NCI-H1694 (cell line): ENCODE measurements at places on chromosomes 11 and 22.

DNA sequence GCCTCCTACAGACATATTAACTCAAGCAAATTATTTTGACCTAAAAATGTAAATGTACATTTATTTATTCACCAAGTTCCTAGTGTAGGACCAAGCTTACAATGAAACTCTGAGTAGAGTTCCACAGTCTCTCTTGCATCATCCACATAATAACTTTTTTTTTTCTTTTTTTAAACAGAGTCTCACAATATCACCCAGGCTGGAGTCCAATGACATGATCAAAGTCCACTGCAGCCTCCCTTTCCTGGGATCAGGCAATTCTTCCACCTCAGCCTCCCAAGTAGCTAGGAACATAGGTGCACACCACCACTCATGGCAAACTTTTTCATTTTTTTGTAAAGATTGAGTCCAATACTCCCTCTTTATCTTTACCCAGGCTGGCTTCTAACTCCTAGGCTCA lies 28.0 kb downstream of the FEZ1 start:
- no peak for DNase-seq

- no peak for DNase-seq
Measured at GRCh38 chr11:28834877-28835276, 726.7 kb downstream of the METTL15 start.

- no peak for DNase-seq
Measured at GRCh38 chr11:74672956-74673692, 58.1 kb downstream of the CHRDL2 start.

DNA sequence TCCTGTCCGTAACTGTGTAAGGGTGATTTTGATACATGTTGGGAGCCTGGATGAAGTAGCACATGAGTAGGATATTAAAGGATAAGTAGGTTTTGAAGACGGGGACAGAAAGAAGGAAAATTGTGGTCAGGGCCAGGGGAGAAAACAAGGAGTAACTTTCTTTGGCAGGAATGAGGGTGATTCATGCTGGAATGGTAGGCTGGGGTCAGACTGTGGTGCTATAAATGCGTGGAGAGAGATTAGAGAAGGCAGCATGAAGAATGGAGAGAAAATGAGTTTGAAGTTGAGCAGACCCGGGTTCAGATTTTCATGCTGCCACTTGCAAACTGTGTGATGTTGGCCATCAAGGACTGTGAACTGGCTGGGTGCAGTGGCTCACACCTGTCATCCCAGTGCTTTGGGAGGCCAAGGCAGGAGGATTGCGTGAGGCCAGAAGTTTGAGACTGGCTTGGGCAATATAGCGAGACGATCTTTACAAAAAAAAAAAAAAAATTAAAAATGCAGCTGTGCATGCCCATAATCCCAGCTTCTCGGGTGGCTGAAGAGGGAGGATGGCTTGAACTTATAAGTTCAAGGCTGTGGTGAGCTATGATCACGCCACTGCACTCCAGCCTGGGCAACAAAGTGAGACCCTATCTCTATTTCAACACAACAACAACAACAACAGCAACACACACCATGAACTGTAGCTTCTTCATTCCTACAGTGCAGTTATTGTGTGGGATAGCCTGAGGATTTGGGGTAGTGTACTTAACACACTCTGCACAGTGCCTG lies 22.3 kb downstream of the ZBTB16 start:
- DNase-seq, result no peak

GRCh38 chr11:107697291-107697690 lies 14.6 kb downstream of the SLN start:
- DNase-seq, result no peak
